ENCODE measurements at places on chromosomes 4 and X.
A peak's percentile ranks its signal among the peaks of the same experiment; 100 is the strongest.

DNA sequence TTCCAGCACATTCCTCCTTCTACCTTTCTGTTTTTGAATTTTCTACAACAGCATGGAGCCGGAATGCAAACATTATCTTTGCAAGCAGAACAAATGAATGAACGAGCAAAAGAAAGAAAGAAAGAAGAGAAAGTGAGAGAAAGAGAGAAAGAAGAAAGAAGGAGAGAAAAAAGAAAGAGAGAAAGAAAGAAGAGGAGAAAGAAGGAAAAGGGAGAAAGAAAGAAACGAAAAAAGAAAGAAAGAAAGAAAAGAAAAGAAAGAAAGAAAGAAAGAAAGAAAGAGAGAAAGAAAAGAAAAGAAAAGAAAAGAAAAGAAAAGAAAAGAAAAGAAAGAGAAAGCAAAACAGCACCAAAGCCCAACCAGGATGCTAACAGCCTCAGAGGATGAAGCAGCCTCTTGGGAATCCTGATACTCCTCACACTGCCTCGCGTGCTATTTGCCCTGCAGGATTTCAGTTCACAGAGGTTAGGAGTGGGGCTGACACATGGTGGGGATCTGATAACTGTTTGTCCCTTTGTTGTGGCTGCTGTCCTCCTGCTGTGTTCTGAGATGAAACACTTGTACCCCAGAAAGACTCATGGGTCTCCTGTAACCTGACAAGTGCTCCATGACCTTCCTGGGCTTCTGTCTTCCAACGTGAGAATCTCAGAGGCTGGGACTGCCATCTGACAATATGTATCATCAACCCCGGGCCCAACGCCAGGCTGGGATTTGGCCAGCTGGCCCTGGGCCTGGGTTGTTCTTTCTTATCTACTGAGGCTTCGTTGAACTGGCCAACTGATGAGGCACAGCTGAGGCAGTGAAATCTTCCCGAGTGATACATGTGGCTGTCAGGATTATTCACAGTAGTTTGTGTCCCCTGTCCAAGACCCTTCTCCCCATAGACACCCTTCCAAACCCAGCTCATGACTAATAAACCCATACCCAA, 61.0 kb downstream of the SEPSECS start:
- no peak for DNase-seq

DNA sequence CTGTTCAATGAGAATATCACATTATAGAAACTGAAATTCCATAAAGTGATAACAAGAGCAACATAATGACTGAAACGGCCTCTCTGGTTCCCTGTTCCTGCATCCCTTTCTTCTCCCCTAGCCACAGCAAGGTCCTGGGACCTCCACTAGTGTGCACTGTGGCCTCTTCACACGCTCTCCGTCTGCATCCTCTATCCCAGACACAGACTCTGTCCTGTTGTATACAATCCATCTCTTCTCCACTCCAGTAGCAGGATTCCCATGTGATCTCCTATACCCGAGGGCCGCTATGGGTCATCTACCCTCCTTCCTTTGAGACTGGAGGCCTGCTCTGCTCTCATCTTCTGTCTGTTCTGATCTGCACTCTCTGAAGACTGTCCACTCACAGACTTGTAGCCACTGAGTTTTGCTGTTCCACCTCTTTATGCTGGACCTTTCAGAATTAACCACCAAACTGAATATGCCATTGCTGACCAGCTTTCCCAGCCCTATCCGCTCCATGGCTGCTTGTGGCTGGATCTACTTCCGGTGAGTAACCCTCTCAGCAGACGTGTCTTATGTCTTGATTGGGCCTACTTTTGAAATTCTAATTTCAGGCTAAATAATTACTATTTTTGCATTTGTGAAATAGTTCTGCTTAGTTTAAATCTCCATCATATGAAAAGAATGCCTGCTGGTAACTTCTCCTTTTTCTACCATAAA, 105.1 kb upstream of the NAP1L5 start:
- no peak for DNase-seq

DNA sequence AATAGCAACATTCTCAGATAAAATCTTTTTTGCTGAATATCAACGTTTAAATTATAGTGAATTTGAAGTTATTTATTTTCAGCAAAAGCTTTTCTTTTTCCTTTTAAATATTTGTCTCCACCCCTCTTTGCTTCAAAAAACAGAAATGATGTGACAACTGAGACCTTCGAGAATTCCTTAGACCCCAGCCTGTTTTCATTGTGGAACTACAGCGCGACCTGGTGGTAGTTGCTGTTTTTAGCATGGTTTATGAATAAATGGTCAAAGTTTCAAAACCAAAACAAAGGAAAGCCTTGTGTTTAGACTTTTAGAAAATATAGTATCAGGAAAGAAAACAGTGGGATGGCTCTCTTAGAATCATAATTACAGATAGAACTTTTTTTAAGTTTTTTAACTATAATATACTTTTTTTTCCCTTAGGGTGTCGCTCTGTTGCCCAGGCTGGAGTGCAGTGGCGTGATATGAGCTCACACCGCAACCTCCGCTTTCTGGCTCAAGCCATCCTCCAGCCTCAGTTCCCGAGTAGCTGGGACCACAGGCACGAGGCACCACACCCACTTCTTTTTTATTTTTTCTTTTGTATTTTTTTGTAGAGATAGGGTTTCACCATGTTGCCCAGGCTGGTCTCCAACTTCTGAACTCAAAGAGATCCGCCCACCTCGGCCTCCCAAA, 26.8 kb upstream of the TMEM184C start:
- DNase-seq, result peak; percentile 52

- no peak for DNase-seq
These were observed 8.4 kb downstream of the NIPAL1 start for GRCh38 chr4:48025005-48025404.

DNA sequence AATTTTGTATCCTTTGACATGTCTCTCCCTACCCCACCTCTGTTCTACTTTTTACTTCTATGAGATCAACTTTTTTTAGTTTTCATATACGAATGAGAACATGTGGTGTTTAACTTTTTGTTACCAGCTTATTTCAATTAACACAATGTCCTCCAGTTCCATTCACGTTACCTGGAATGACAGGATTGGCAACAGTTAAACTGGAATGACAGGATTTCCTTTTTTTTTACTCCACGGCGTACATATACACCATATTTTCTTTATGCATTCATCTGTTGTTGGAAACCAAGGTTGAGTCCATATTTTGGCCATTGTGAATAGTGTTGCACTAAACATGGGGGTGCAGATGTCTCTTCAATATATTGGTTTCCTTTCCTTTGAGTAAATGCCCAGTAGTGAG, 171.8 kb upstream of the GPC4 start:
- DNase-seq, result no peak

- no peak for DNase-seq
These were observed 71.0 kb upstream of the MXD4 start for GRCh38 chr4:2332976-2333319.

DNA sequence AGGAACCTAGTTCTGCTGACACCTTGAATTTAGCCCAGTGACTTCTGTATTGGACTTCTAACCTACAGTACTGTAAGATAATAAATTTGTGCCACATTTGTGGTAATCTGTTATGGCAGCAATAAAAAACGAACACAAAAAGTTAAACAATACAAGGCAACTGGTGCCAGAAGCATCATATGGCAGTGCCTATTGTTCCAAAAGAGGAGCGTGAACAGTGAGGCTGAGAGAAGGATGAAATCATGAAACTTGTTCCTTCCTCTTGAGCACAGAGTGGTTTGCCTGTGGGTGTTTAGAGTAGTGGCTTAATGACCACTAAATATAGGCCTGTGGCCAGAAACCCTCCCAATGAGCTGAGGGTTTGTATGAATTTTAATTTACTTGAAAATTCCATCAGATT, 69.7 kb upstream of the PGRMC2 start:
- no peak for DNase-seq

DNA sequence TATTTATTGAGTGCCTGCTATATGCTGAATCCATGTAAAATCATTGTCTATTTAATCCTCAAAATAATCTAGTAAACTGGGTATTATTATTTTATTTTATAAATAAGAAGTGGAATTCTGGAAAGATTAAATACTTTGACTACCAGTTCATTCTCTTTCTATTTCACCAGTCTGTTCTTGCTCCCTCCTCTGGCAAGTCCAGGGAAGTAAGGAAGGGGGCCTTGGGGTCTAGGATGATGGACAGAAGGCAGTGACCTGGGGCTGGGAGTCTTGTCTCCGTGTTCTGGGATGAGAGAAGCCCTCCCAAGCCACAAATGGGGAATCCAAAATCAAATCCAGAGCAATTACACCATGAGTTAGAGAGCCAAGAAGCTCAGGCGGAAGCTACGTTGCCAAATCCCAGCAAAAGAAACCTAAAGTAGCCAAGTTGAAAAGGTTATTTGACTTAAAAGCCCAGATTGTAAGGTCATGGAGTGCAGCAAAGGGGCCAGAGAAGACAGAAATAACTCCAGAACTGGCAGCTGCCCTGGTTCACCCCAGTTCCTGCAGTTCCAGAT, 28.3 kb upstream of the PARM1 start:
- DNase-seq, result no peak

DNA sequence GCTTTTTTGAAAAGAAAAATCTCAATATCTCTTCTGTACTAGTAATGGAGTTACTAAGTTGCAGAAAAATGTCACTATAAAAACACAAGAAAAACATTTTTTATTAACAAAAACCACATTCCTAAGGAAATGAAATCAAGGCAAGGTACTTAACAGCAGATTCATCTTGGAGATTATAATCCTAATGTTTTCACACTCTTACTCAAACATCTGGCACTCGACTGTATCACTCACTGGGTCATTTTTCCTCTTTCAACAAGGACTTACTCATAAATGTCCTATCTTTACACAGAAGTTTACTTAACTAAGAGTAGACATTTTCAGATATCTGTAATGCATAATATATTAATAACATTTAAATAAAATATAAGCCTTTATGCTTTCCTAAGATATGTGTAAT, 216.6 kb downstream of the NR3C2 start:
- no peak for DNase-seq
